ENCODE measurements at places on chromosomes 6 and 20.
A peak's percentile ranks its signal among the peaks of the same experiment; 100 is the strongest.

DNA sequence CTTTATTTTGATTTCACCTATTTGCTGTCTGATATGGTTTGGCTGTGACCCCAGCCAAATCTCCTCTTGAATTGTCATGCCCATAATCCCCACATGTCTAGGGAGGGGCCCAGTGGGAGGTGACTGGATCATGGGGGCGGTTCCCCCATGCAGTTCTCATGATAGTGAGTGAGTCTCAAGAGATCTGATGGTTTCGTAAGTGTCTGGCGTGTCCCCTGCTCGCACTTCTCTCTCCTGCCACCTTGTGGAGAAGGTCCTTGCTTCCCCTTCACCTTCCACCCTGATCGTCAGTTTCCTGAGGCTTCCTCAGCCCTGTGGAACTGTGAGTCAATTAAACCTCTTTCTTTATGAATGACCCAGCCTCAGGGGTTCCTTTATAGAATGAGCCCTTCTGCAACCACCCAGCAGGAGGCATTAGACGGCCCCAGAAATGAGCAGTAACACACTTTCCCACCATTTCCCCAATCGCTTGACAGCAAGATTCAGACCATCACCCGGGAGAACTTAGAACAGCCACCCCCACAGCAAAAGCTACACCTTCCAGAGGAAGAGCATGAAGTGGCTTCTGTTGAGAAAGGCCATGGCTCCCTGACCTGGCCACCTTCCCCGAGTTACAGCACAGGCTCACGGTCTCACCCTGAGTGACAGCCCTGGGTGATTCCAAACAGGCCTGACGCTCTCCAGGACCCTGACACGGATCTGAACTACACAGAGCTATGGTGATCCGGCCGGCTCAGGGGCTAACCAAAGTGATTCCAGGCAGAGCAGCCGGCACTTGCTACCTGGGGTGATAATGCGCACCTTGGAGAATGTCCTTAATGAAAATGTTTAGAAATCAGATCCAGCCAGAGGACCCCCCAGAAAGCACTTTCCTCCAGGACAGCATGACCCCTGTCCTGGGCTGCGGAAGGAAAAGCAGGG is 131.2 kb upstream of the CDH4 start:
- H3K36me3 ChIP-seq, result no peaks in the 10 kb centered on the region
- no peak overlapping the region for H3K27ac ChIP-seq
- DNase-seq, result peak; percentile 55
- peaks cover 23% of the 10 kb centered on the region for H3K4me1 ChIP-seq

GRCh38 chr20:3420211-3420707 is 12.8 kb upstream of the DNAAF9 start:
- no peak for DNase-seq
- peaks cover 3% of the 10 kb centered on the region for H3K27me3 ChIP-seq
- H3K4me3 ChIP-seq, result no peak overlapping the region

GRCh38 chr20:49501917-49502316 is 19.4 kb upstream of the KCNB1 start:
- H3K36me3 ChIP-seq, result no peaks in the 10 kb centered on the region
- no peak for DNase-seq
- H3K4me3 ChIP-seq, result no peak overlapping the region
- H3K27me3 ChIP-seq, result peaks cover 15% of the 10 kb centered on the region
- H3K4me1 ChIP-seq, result peaks cover 31% of the 10 kb centered on the region

GRCh38 chr6:156808287-156808686 is 31.1 kb downstream of the ARID1B start:
- H3K36me3 ChIP-seq, result peaks cover 36% of the 10 kb centered on the region
- H3K27ac ChIP-seq, result no peak overlapping the region
- H3K27me3 ChIP-seq, result no peaks in the 10 kb centered on the region
- peaks cover 40% of the 10 kb centered on the region for H3K4me1 ChIP-seq
- H3K4me3 ChIP-seq, result no peak overlapping the region
- no peak for DNase-seq

- no peak overlapping the region for H3K4me3 ChIP-seq
- no peaks in the 10 kb centered on the region for H3K4me1 ChIP-seq
- H3K36me3 ChIP-seq, result no peaks in the 10 kb centered on the region
- H3K27me3 ChIP-seq, result peaks cover 4% of the 10 kb centered on the region
- no peak for DNase-seq
Measured at GRCh38 chr6:162882801-162883481, 155.2 kb downstream of the PACRG start.

DNA sequence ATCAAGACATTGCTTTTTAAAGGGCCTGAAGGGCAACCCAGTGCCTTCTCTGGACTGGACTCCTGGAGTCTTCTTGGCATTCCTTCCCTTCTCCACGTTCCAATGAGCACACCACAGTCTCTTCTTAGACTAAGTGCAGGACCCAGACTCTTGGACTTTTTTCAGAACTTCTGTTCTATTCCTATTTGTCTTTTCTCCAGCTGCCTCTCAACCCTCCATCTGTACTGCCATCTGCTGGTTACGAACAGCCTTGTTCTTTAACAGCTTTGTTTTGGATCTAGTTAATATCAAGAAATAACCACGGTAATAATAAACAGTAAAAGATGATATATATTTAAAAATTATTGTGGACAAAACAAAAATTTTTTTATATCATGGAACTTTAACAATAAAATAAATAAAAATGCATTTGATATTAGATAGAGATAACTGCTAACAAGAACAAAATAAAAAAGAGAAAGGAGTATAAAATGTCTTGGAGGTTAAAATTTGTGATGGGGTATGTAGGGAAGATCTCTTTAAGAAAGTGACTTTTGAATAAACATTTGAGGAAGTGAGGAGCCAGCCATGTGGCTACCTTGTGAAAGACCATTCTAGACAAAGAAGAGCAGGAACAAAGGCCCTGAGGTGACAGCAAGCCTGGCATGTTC is 105.1 kb upstream of the HCRTR2 start:
- H3K27me3 ChIP-seq, result peaks cover 2% of the 10 kb centered on the region
- peak; percentile 24 for DNase-seq
- no peak overlapping the region for H3K4me3 ChIP-seq
- H3K27ac ChIP-seq, result no peak overlapping the region

- no peak overlapping the region for H3K4me3 ChIP-seq
- H3K27me3 ChIP-seq, result peaks cover 12% of the 10 kb centered on the region
- no peaks in the 10 kb centered on the region for H3K36me3 ChIP-seq
- no peak overlapping the region for H3K27ac ChIP-seq
- DNase-seq, result no peak
Measured at GRCh38 chr6:6515691-6516607, 72.6 kb upstream of the LY86 start.

GRCh38 chr6:81138236-81138635 is 614.2 kb downstream of the TENT5A start:
- H3K27me3 ChIP-seq, result peaks cover 3% of the 10 kb centered on the region
- no peak for DNase-seq
- no peaks in the 10 kb centered on the region for H3K4me1 ChIP-seq
- no peak overlapping the region for H3K4me3 ChIP-seq

DNA sequence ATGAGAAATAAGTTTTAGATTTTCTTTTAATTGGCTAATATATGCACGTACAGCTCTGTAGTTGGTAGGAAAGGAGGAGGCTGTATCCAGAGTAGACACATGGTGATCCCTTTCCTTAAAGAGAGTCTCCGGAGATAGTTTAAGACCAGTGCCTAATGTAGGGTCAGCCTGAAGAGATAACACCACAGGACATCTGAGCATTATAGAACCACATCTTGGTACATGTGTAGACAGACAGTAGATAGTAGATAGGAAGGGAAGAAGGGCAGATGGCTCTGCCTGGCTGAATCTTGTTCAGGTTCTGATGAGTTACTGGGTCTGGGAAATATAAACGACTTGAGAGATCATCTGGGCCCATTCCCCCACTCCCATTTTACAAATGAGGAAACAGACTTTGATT is 18.5 kb downstream of the CHMP4B start:
- no peaks in the 10 kb centered on the region for H3K27me3 ChIP-seq
- H3K27ac ChIP-seq, result no peak overlapping the region
- H3K4me1 ChIP-seq, result peaks cover 79% of the 10 kb centered on the region
- no peak overlapping the region for H3K4me3 ChIP-seq
- no peak for DNase-seq
- H3K36me3 ChIP-seq, result peaks cover 28% of the 10 kb centered on the region

DNA sequence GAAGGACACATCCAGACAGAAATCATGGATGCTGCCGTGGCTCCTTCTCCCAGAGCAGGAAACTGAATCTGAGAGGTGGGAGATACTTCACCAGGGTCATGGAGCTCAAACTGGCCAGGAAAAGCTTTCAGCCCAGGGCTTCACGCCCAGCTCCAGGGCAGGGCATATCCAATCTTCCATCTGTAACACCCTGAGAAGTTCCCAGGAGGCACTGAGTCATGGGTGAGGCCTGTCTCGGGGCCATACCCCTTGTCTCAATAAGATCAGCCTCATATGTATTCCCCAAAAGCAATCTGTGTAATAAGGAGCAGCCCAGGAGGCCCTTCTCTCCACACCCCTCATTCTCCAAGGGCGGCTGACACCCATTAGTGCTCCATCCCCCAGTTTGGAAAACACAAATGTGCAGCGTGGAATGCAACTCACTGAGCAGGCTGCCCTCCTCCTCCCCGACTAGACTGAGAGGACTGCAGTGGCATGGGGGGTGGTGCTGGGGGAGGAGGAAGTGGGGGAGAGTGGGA is 439.3 kb upstream of the SULF2 start:
- no peak overlapping the region for H3K4me3 ChIP-seq
- no peak overlapping the region for H3K27ac ChIP-seq
- H3K4me1 ChIP-seq, result peaks cover 35% of the 10 kb centered on the region
- H3K36me3 ChIP-seq, result no peaks in the 10 kb centered on the region

- H3K4me1 ChIP-seq, result peaks cover 16% of the 10 kb centered on the region
- H3K4me3 ChIP-seq, result no peak overlapping the region
- peak overlapping the region; percentile 24 for H3K27ac ChIP-seq
- peak; percentile 5 for DNase-seq
- peaks cover 3% of the 10 kb centered on the region for H3K27me3 ChIP-seq
Measured at GRCh38 chr20:45611054-45611453, 18.5 kb upstream of the WFDC10A start.

DNA sequence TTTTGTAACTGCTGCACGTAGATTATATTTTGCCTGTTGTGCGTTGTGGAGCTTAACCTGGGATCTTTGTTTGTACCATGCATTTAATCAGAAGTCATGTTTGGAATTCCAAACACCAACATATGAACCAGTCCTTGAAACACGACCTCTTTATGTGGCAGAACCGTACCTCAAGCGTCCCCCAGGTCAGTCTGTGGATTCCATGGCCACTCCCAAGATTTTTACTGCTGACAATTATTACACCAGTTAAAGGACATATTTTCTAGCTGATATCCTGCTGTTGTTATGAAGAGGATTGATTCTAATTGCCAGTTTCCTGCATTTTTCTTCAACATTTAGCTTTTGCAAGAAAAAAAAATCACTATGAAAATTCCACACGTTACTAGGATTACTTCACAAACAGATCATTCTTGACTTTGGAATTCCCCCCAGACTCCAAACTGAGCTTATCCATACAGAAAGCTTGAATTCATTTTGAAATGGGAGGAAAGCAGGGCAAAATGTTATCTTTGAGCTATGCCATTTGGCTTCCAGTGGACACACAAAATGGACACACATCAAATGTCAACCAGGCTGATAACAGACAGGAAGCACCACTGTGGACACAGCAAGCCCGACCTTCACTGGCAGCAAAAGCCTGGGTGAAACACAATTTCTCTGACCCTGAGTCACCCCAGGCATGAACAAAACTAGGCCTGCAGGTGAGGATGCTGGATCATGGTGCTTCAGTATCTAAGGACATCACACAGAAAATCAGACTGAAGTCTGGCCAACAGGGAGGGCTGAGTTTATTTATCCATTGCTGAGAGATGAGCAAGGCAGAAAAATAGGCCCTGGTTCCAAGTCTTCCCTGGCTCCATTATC is 542.9 kb upstream of the JAG1 start:
- peaks cover 61% of the 10 kb centered on the region for H3K4me1 ChIP-seq
- H3K27me3 ChIP-seq, result no peaks in the 10 kb centered on the region

GRCh38 chr6:32047539-32047854 is 9.3 kb downstream of the CYP21A2 start:
- peaks cover 58% of the 10 kb centered on the region for H3K4me1 ChIP-seq
- peaks cover 2% of the 10 kb centered on the region for H3K27me3 ChIP-seq
- H3K36me3 ChIP-seq, result no peaks in the 10 kb centered on the region
- no peak for DNase-seq
- H3K4me3 ChIP-seq, result no peak overlapping the region
- no peak overlapping the region for H3K27ac ChIP-seq

DNA sequence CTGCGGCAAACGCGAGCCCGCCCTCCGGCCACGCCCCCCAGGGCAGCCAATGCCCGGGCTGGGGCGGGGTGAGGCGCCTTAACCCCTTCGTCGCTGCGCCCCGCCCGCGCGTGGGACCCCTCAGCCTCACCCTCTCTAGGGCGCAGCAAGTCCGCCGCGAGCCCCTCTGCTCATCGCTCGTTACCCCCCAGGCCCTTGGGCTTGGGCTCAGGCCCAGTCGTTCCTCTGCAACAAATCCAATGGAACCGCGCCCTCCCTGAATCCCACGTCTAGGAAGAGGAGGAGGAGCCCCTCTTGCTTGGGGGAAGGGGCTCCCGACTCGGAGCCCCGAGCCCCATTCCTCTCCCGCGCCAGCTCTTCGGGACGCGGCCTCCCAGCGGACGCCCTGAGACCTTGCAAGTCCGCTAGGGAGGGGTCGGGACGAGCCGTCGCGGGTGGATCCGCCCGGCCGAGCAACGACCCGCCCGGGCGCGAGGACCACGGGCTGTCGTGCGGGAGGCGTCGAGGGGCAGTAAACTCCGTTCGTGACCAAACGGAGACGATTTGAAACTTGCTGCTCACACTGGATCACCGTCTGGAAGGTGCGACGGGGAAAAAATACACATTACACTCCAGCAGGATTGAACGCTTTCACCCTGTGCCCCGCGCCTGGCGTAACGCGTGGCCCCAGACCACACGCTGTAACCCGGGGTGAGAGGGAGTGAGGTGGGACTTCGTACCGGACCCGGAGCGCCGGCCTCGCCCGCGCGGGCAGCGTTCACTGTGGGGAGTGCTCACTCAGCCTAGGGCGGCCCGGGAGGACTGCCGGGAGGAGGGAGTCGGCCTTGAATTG is 477 bp upstream of the LZTS3 start:
- peak overlapping the region; percentile 98 for H3K27ac ChIP-seq
- peak overlapping the region; percentile 91 for H3K4me3 ChIP-seq
- peak; percentile 98 for DNase-seq

- no peaks in the 10 kb centered on the region for H3K36me3 ChIP-seq
- no peak overlapping the region for H3K4me3 ChIP-seq
- no peak for DNase-seq
- no peaks in the 10 kb centered on the region for H3K4me1 ChIP-seq
- H3K27ac ChIP-seq, result no peak overlapping the region
- peaks cover 2% of the 10 kb centered on the region for H3K27me3 ChIP-seq
Measured at GRCh38 chr6:25590986-25591385, 61.0 kb upstream of the SCGN start.

GRCh38 chr20:2460752-2461424 is 9.7 kb downstream of the SNRPB start:
- peaks cover 2% of the 10 kb centered on the region for H3K27me3 ChIP-seq
- H3K27ac ChIP-seq, result no peak overlapping the region
- peaks cover 72% of the 10 kb centered on the region for H3K36me3 ChIP-seq
- peaks cover 33% of the 10 kb centered on the region for H3K4me1 ChIP-seq
- DNase-seq, result no peak
- H3K4me3 ChIP-seq, result no peak overlapping the region

- H3K27me3 ChIP-seq, result peaks cover 6% of the 10 kb centered on the region
- H3K27ac ChIP-seq, result no peak overlapping the region
Measured at GRCh38 chr6:94215552-94215951, 796.2 kb upstream of the EPHA7 start.

GRCh38 chr6:116990679-116991078 is 113.6 kb downstream of the RFX6 start:
- H3K36me3 ChIP-seq, result no peaks in the 10 kb centered on the region
- H3K4me3 ChIP-seq, result no peak overlapping the region
- no peak overlapping the region for H3K27ac ChIP-seq
- DNase-seq, result no peak
- no peaks in the 10 kb centered on the region for H3K4me1 ChIP-seq

All from nephron progenitor cell (in vitro differentiated cells).